B cell (primary cell): ENCODE measurements at places on chromosomes 2 and 18. TPM values are rescaled to one million over a fixed set of nuclear protein-coding genes. Genes with fewer than 3 reads are reported as not detected.

- H3K27ac ChIP-seq = no peak overlapping the region
- H3K4me1 ChIP-seq = peaks cover 25% of the 10 kb centered on the region
- H3K4me3 ChIP-seq = peak overlapping the region; percentile 89
These were observed 814 bp downstream of the FZD7 start for GRCh38 chr2:202034249-202035088.

- H3K4me3 ChIP-seq = no peak overlapping the region
- no peak overlapping the region for H3K27ac ChIP-seq
- no peak for DNase-seq
- H3K4me1 ChIP-seq = no peaks in the 10 kb centered on the region
- no peaks in the 10 kb centered on the region for H3K27me3 ChIP-seq
These were observed 246.6 kb upstream of the REG3G start for GRCh38 chr2:78778756-78779510.

DNA sequence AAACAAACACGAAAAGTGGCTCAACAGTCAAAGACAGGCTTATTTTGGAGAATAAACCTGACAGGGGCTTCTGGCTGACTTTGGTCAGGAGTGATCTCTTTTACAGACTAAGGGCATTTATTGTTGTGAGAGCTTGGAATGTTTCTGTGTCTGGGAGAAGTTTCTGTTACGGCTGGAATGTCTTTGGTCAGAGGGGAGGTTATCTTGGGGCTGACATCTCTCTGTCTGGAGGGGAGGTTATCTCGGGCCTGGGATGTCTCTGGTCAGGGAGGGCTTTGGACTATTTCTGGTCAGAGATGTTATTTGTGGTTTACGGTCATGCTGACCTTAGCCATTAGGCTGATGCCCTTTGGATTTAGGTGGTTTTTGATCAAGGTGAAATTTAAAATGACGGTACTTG is 345.5 kb upstream of the FSIP2 start:
- no peak for DNase-seq
- H3K27me3 ChIP-seq = no peaks in the 10 kb centered on the region
- no peaks in the 10 kb centered on the region for H3K4me1 ChIP-seq
- no peak overlapping the region for H3K4me3 ChIP-seq
- no peak overlapping the region for H3K27ac ChIP-seq

- no peak overlapping the region for H3K27ac ChIP-seq
- no peaks in the 10 kb centered on the region for H3K36me3 ChIP-seq
- no peak for DNase-seq
- H3K4me1 ChIP-seq = no peaks in the 10 kb centered on the region
- no peaks in the 10 kb centered on the region for H3K27me3 ChIP-seq
These were observed 8.6 kb upstream of the IL36A start for GRCh38 chr2:112996635-112997034.

DNA sequence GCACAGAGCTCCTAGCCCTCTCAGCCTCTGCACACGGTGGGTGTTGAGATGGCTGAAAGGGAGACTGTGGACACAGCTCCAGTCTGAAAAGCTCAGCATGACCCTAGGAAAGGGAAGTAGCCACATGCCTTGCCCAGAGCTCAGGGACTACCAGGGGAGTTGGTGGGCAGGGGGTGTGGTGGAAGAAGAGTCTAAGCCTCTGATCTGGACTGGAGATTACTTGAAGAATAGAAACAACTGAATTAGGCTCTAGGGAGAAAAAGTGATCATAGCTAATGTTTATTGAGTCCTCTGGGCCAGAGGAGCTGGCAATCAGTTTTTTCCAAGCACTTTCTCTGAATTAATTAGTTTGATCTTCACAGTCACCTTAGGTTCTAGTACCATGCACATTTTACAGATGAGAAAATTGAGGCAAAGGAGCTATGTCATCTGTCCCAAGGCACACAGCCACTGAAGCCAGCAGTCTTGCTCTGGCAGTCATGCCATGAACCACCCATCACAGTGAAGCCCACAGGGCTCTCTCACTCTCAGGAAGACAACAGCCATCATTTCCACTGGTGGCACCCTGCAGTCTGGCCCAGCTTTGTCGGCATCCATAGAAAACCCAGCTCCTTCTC is 10.3 kb downstream of the SDC1 start:
- peaks cover 2% of the 10 kb centered on the region for H3K27me3 ChIP-seq
- no peak for DNase-seq
- no peaks in the 10 kb centered on the region for H3K36me3 ChIP-seq
- no peak overlapping the region for H3K27ac ChIP-seq
- H3K4me1 ChIP-seq = no peaks in the 10 kb centered on the region

- H3K4me1 ChIP-seq = no peaks in the 10 kb centered on the region
- DNase-seq = no peak
- no peaks in the 10 kb centered on the region for H3K27me3 ChIP-seq
- H3K36me3 ChIP-seq = no peaks in the 10 kb centered on the region
- H3K27ac ChIP-seq = no peak overlapping the region
These were observed 226.3 kb downstream of the ZNF521 start for GRCh38 chr18:25125680-25126079.

GKN2 gene
- not detected in 2 replicates for total RNA-seq

MC5R gene
- total RNA-seq = not detected in 2 replicates

SCN7A gene
- not detected in 2 replicates for total RNA-seq

KCNJ3 gene
- 0.58 TPM in 1 of 2 replicates, not detected in the other for total RNA-seq
